ENCODE measurements at places on chromosomes 3 and 15.

DNA sequence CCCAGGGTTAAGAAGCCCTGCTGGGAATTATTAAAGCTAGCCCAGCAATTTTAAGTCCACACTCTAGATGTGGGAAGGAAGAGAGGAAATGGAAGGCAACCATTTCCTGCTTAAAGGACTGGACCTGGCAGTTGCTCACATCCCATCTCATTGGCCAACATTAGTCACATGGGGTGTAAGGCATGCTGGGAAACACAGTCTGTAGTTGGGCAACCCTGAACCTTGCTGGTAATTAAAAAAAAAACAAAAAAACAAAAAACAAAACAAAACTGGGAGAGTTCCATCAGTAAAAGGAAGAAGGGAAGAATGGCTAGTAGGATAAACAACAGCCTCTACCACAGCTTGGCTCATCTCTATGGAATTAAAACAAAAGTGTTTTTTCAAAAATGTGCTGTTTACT is 136.0 kb downstream of the VGLL4 start:
- no peak for DNase-seq

- DNase-seq = no peak
These were observed 24.5 kb downstream of the ABHD6 start for GRCh38 chr3:58261954-58262666.

GRCh38 chr15:67148196-67148701 is 82.8 kb downstream of the SMAD3 start:
- no peak for DNase-seq

DNA sequence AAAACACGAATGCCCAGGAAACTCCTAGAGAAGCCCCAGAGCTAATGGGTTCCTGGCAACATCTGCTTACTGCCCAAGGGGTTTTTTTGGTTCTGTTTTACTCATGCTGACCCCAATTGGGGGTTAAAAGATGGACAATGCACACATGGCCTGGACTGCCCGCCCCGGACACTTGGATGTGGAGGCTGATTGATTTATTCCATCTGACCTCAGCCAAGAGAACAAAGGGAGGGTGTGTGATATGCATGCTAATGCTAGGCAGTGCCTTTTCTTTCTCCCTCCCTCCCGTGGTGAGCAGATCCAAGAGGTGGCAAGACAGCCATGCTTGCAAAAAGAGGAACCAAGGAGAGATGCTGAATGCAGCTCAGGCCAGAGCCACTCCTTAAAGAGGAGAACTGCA is 3.3 kb upstream of the LRTM1 start:
- no peak for DNase-seq

DNA sequence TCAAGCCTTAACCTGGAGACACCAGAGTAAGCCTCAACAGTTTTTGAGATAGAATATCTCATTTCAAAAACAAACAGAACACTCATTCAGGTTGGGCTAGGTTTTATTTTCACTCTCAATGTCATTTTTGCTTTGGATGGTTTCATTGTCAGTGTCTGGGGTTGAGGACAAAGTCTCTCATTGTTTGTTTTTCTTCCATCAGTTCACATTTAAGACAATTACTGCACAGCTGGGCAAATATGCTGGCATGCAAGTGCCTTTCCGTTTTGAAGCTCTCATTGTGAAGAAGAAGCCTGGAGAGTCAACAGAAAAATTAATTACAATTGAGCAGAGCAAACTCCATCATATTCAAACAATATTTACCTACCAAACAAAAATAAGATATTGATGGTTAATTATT is 1050.0 kb downstream of the TBL1XR1 start:
- no peak for DNase-seq

DNA sequence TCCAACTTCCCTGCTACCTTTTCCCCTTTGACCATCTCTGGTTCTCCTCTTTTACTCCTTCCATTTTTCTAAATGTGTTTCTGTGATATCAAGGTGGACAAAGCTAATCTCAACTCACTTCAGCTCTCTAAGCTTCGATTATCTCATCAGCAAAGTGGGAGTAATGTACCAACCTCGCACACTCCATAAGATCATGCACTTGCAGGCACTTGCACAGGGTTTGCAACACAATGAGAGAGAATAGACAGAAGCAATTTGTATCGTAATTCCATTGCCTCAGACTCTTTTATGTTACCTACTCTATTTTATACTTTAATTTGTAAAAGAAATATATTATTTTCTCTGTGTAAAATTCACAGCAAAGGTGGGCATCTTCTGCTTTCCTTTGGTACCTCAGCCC is 7.0 kb upstream of the POLQ start:
- DNase-seq = no peak

DNA sequence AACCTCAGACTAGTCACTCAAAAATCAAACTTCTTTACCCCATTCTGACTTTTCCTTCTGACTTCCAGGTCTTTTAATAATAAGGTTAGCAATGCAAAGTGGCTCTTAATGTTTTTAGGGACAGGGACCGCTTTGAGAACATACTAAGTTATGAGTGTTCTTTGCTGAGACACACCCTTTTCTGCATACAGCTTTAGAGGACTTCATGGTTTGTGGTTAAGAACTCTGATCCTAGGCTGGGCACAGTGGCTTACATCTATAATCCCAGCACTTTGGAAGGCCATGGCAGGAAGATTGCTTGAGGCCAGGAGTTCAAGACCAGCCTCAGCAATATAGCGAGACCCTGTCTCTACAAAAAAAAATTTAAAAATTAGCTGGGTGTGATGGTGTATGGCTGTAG is 85.8 kb upstream of the CACNA2D3 start:
- no peak for DNase-seq

DNA sequence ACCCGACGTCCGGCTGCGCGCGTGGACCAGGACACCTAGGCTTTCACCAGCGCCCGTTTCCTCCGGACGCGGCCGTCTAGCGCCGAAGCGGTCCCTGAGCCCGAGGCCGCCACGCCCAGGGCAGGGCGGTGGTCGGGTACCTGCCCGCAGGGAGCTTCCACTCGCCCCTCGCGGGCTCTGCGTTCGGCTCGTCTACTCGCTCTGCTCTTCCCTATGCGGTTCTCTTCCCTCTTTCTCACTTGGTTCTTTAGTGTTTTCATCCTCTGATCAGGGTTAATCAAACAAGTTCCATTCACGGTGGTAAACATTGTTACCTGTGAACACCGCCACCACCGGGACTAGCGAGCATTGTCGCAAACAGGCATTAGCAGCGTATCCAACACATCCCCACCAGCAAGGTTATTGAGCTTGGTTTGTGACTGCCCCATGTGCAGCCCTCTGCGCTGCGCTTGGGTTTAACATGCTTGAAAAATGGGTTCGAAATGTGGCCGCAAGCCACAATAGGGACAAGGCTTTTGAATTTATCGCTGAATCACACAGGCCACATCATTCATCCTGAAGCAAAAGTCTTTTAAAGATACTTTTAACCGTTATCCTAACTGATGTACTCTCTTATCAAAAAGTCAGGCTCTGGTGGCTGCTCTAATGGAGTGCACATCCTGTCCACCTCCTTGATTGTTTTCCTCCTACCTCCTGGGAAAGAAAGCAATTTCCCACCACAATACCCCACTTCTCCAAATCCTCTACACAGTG is 843 bp upstream of the CD47 start:
- DNase-seq = no peak

DNA sequence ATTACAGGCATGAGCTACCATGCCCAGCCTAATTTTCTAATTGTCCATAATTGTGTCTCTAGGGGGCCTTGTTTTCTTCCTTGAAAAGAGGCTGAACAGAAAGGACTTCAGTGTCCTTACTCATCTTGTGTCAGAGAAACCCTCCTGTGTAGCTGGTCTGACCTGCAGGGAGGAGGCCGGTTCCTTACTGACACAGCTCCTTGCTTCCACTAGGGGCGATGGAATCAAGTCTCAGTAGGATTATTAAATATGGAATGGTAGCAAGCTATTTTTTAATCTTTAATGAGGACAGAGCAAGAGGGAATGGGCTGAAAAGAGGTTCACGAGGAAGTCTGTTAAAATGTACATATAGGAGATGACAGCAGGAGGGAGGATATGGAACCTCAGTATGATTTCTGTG is 8.6 kb downstream of the LPCAT4 start:
- no peak for DNase-seq

DNA sequence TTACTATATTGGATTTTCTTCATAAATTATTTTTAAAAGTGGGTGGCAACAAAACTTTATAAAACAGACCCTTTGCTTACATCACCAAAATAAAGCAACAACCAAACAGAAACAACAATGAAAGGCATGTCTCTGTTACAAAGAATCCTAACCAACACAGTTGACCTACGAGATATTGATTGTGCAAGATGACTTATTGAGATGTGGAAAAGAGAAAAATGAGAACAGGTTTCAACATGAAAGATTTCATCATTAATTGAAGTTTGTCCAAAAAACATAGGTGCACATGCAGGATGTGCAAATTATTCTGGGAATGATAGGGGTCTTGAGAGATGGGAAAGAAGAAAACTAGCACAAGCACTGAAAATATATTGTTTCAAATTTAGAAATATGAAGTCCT is 9.0 kb downstream of the GMNC start:
- DNase-seq = no peak

DNA sequence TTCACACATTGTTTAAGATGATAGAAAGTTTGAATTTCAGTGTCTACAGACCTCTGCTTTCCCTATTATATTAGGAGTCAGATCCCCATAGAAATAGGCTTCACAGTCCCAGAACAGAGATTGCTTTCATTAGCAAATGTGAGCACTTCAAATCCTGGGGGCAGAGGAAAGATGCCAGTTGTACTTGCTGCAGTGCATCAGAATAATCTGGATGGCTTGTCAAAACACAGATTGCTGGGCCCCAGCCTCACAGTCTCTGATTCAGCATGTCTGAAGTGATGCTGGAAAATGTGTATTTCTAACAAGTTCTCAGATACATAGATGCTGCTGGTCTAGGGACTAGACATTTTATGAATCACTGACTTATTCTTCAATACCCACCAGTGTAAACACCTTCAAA is 375.2 kb downstream of the FGF12 start:
- no peak for DNase-seq

- DNase-seq = no peak
These were observed 44.9 kb upstream of the CTSH start for GRCh38 chr15:78989701-78990240.

GRCh38 chr15:84840741-84841429 is 23.7 kb downstream of the ALPK3 start:
- no peak for DNase-seq

- DNase-seq = peak; percentile 46
These were observed 67.8 kb downstream of the UBP1 start for GRCh38 chr3:33372218-33373081.

- no peak for DNase-seq
These were observed 2.0 kb downstream of the BHLHE40 start for GRCh38 chr3:4981294-4981664.

DNA sequence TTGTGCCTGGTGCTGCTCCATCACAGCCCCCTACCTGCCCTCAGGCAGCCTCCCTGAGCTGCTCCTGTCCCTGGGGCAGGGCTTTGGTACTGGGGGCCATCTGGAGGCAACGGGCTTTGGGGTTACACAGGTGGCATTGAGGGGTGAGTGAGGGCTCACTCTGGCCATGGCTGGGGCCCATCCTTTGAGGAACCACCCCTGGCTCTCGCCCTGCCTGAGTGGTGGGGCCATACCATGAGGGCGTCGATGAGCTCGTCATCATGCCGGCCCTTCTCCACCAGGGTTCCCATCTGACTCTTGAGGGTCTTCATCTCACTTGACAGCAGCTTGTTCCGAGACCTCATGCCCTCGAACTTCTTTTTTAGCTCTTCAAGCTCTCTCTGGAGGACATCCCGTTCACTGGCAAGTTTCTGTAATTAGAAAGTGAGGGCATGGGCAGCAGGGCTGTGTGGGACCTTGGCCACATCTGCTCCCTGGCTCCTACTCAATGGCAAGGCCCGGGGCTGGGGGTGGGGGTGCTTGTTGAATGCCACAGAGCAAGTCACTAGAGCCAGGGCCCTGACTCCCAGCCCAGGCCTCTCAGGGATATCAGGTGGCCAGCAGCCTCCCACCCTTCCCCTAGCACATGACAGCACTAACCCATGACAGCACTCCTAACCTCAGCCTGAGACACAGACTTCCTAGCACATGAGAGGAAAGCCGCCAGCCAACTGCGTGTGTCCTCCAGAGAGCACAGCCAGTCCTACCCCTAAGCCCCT is 33.5 kb downstream of the CCDC13 start:
- DNase-seq = no peak

GRCh38 chr3:14780927-14781507 is 37.7 kb upstream of the FGD5 start:
- no peak for DNase-seq

GRCh38 chr3:150786791-150787190 is 23.8 kb upstream of the SIAH2 start:
- DNase-seq = no peak

- DNase-seq = peak; percentile 60
These were observed 614 bp upstream of the MINDY2 start for GRCh38 chr15:58770519-58770856.

GRCh38 chr15:25410649-25411048 is 28.2 kb downstream of the UBE3A start:
- no peak for DNase-seq

- no peak for DNase-seq
These were observed 39.5 kb downstream of the NR2F2 start for GRCh38 chr15:96369825-96370621.

GRCh38 chr3:58120075-58120812 is 90.5 kb downstream of the DNASE1L3 start:
- DNase-seq = no peak

DNA sequence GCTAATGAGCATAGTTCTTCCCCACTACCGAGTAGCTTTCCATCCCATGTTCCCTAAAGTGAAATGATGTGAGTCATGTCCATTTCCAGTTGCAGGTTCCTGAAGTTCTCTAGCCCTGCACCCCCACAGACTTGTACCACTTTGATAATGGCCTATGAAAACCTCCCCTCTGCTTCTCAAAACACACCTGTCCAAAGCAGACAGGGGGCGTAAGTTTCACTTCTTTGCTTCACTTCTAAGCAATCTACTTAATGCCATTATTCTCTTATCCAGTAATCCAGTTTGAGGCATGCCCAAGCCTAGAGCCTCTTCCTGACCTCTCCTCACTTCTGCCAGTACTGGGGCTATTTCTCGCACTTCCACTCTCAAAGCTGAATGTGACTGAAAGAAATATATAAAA is 305.1 kb downstream of the IGSF11 start:
- DNase-seq = no peak

- no peak for DNase-seq
These were observed 526.8 kb upstream of the TBL1XR1 start for GRCh38 chr3:177724020-177724638.

GRCh38 chr3:142095841-142096240 is 53.5 kb downstream of the TFDP2 start:
- DNase-seq = no peak

DNA sequence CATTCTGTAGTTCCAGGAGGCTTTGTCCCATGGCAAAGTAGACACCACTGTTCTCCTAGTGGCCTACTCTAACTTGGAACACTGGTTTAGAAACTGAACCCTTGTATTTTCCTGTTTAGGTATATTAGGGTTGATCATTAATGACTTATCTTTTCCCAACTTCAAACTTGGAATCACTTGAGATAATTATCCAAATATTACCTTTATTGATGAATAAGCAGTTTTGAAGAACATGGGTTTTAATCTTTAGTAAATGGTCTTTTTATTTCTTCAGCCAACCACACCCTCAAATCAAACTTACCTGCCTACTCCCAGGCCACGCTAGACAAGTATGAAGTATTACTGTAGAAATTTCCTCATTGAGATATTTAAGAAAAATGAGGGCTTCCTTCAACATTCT is 6.5 kb upstream of the P3H2 start:
- DNase-seq = no peak

Measured in T1000 (cell line).